ENCODE measurements at places on chromosomes 7 and 10.

GRCh38 chr7:149023662-149024061 lies 4.6 kb downstream of the PDIA4 start:
- no peak for DNase-seq

DNA sequence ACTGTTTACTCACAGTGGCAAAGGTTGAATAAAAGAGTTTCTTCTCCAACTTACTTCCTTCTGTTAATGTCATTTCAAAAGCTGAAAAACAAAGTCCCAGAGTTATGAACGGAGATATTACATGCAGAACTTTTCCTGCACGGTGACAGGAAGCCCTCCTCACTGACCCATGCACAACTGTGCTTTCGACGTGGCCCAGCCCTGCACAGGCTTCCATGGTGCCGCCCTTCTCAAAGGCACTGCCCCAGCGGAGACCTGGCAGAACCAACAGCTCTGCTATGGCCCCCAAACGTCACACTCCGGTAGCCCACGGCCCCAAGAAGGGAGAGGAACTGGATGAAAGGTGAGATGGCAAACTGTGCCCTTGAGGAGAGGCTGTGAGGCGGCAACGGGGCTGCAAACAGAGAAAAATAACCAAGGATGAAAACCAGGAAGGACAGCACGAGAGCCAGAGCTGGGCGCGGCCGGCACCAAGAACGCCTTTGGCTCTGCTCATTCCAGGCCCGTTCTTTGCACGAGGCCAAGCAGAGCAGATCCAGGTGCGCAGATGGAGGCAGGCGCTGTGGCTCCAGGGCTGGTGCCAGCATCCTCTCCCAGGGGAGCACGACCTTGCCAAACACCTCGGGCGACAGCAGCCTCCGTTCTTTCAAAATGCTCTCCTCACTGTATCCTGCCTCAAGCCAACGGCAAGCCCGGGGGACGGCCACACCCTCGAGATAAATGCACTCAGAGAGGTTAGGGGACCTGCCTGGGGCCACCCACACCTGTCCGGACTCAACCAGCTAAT lies 7.0 kb upstream of the FUOM start:
- no peak for DNase-seq

GRCh38 chr10:131694781-131695495 lies 205.9 kb upstream of the PPP2R2D start:
- no peak for DNase-seq

GRCh38 chr10:69629897-69630650 lies at the start of gene FAM241B:
TSS of gene FAM241B (plus strand) at chr10:69630247. CDS start at chr10:69631744, 1,497 bp downstream.
- peak; percentile 68 for DNase-seq

- no peak for DNase-seq
These were observed 74.8 kb downstream of the MDH2 start for GRCh38 chr7:76122516-76123239.

GRCh38 chr7:158757404-158757989 lies 52.9 kb upstream of the NCAPG2 start:
- DNase-seq, result no peak

DNA sequence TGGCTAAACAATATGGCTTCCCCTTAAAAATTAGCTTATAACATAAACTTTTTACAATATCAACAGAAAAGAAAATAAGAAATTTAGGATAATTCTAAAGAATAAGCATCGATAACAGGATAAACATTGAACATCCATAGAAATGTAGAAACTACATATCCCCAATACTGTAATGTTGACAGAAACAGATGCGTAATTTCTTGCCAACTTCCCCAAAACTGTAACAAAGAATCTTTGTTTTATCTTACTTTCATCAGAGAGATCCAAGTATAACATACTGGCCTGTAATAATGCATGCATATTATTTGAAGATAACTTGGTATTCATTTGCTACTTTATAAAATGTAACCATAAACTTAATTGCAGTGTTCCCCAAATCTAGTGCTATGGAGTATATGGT lies 339.9 kb downstream of the ARL4A start:
- no peak for DNase-seq

GRCh38 chr7:129698516-129699418 lies 87.2 kb downstream of the NRF1 start:
- no peak for DNase-seq

- no peak for DNase-seq
These were observed 68.3 kb downstream of the NAMPT start for GRCh38 chr7:106216517-106216922.

GRCh38 chr7:27730112-27730511 lies 9.8 kb upstream of the TAX1BP1 start:
- DNase-seq, result no peak

- no peak for DNase-seq
These were observed 106.6 kb upstream of the YAE1 start for GRCh38 chr7:39459636-39460035.

GRCh38 chr10:117483056-117483590 lies 59.4 kb upstream of the EMX2 start:
- no peak for DNase-seq

DNA sequence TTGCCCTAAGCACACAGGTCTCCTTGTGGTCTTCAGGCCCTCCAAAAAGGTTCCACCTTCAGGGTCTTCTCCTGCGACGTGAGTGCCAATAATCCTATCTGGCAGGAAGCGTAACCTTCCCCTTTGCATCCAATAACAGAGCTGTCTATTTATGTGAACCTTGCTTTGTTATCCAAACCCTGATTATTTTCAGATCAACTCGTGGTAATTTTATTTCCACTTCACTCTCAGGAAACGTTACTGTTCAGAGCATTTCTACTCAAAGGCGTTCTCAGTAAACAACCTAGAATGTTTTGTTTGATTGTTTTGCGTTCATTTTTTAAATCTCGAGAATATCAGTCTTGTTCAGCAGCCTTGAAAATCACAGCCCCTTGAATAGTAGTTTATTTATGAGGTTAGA lies 232.3 kb upstream of the KLF6 start:
- DNase-seq, result no peak

- DNase-seq, result no peak
These were observed 37.6 kb downstream of the PRF1 start for GRCh38 chr10:70564901-70565351.

- no peak for DNase-seq
These were observed 7.3 kb downstream of the POLL start for GRCh38 chr10:101580486-101581399.

GRCh38 chr7:17441557-17441956 lies 143.1 kb downstream of the AHR start:
- DNase-seq, result no peak

DNA sequence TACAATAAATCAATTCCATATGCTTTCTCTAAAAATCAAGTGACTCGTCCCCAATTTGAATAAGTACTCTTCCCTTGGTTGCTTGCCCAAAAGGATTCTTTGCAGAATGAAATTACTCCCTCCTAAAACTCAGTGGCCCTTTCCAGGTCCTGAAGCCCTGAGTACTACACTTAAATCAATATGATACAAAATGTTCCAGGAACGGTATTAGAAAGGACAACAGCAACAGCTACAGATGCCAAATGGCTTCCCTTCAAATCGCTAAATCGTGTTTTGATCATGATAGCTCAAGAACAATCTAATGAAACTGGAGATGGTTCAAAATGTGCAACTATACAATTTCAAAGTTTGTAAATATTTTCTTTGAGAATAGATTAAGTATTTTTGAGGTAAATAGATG lies 59.4 kb downstream of the TPK1 start:
- DNase-seq, result no peak

DNA sequence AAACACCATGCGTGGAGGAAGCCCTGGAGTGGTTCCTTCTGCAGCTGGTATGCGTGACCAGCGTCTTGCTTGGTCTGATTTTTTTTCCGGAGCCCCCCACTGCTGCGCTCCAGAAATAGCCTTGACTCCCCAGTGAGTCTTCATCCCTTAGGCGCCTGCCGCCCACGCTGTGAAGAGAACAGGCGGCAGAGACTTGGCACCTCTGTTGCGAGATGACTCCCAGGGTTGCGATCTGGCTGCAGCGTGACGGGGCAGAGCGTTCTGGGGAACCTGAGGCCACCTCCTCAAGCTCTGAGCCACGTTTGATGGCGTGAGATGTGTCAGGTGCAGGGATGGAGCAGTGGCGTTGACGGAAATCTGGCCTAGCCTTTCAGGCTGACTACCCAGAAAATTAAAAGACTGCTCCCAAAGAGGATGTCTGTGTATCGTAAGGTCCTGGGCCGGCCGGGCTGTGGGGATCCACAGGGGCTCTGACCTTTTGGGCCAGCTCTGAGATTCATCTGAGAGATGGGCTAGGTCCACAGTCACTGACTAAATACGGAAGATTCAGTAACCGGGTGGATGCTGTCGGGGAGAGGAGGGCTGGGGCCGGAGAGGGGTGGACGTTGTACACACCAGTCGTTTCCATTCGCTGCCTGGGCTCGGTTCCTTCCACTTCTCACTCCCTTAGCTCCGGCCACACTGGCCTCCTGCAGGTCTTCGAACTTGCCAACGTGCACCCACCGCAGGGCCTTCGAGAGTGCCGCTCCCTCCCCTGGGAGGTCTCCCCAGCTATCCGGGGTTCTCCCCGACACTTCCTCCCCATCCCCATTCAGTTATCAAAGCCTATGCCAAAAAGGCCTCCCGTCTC lies 33.8 kb downstream of the PFKFB3 start:
- DNase-seq, result no peak

DNA sequence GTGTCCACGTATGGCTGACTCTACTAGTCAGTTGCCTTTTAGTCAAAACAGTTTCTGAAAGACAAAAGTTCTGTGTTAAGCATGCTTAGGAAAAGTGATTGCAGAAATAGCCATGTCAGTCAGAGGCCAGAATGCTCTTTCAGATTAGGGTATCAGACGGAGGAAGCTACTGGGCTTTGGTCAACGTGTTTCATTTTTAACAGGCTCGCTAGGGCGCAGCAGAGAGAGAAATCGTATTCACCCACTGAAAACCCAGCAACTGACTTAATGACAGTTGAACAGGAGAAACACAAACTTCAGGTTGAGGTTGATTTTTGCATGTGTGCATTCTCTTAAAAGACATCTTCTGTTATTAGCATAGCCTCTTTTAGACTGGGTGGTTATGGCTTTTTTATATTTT lies 322.6 kb upstream of the KIAA1217 start:
- no peak for DNase-seq

- DNase-seq, result no peak
These were observed 31.2 kb upstream of the COMTD1 start for GRCh38 chr10:75266945-75267344.

DNA sequence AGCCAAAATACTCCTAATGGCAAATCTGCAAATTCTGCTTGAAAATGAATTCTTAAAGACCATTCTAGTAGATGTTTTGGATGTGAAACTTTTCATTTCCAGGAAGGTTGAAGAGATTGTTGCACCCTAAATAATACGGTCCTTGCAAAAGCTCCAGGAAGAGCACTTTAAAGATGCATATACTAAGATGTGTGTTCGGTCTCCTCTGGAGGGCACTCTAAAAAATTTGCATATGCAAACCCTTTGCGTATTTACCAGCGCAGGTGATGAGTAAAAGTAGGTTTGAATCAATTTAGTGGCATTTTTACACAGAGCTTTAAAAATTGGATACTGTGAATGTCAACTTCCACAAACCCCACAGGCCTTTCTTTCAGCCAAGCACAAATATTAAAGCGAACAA lies 378.1 kb upstream of the SORCS1 start:
- DNase-seq, result no peak

GRCh38 chr10:42652858-42653257 lies 14.5 kb upstream of the ZNF33B start:
- DNase-seq, result no peak

DNA sequence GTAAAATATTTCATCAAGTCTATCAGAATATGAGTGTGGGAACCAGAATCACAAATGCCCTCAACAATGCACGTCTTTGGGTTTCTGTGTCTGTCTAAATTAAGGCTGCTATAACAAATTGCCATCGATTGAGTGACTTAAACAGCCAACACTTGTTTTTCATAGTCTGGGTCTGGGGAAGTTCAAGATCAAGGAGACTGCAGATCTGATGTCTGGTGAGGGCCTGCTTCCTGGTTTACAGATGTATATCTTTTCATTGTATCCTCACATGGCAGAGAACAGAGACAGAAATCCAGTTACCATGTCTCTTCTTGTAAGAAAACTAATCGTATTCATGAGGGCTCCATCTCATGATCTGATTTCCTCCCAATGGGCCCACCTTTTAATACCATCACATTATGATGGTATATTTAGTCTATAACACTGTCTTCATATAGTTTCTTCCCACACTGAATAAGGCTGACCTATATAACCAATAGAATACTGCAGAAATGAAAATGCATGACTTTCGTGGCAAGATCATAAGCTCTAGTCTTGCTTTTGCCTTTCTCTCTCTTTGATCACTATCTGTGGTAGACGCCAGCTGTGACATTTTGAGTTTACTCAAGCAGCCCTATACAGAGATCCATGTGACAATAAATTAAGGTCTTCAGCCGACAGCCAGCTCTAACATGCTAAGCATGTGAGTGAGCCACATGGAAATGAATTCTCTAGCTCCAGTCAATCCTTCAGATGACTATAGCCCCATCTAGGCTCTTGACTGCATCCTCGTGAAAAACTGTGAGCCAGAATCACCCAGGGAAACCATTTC lies 51.9 kb downstream of the THSD7A start:
- DNase-seq, result no peak

Data from T-helper 1 cell (primary cell).